Activated CD4-positive, alpha-beta T cell treated with anti-CD3 and anti-CD28 coated beads, Interleukin-2, amount 50 U/mL, for 24 hours (primary cell): ENCODE measurements at places on chromosomes 12 and 14.

- DNase-seq: no peak
Observed at GRCh38 chr14:103101963-103102688, 7.6 kb downstream of the EXOC3L4 start.

DNA sequence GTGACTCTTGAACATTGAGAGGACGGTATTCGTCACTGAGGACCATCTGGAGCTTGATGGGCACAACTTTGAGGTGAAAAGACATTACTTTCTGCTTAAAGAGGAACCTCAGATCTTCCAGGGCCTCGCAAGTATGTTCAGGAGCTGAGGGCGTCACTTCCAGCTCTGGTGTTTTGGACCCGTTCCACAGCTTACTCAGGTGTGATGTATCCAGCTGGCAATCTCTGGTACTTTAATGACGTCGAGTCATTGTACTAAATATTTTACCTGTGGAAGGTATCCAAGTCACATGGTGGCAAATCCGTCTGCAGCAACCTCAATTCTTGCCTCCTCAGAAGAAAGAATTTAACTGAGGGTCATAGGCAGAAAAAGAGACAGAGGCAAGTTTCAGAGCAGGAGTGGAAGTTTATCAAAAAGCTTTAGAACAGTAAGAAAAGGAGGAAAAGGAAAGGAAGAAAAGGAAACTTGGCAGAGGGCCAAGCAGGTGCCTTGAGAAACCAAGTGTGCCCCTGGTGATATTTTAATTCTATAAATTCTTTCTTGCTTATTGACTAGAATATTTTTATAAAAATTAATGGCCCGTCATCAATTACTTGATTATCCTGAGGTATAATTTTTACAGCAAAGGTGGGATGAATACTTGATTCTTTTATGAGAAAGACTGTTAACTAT lies 250.6 kb downstream of the AEBP2 start:
- no peak for DNase-seq

DNA sequence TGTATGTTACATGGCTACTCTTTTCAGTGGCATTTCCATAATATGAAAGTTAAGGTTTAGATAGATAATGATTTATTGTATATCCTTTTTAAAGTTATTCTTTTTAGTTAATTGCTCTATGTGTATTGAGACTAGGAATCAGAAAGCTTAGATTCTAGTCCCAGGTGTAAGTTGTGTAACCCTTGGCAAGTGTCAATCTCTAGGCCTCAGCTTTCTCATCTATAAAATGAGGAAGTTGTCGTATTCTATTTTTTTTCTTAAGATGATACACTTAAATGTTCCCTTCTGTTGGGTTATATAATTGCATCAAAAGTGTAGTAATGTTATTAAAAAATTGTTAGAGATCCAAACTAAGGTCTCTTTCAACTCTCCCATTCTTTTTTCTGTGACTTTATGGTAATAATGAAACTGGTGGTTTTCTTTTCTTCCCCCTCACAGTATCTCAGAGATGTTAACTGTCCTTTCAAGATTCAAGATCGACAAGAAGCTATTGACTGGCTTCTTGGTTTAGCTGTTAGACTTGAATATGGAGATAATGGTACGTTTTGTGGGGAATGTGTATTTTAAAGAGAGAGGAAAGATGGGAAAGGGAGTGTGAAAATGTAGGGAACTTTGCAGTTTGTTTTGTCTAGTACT lies 4.1 kb downstream of the RTRAF start:
- DNase-seq: no peak

- DNase-seq: no peak
Observed at GRCh38 chr14:70811050-70811449, 1.7 kb upstream of the MAP3K9 start.

GRCh38 chr12:58416236-58416635 lies 474.9 kb downstream of the ATP23 start:
- DNase-seq: no peak

DNA sequence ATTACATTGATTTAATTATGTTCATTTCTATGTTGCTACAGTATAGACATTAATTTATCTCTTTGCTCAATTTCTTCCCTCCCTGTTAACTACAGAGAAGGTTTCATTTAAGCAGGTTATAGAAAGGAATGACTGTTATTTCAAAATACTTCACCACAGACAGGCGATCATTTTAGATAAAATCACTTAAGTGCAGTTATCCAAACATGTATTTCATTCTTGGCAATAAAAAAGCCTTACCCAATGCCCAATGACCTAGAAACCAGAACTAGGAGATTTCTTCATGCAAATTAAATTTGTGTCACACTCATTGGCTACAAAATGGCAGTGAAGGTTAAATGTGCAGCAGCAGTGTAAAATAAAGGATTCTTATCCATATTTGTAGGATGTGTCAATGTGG lies 266.4 kb downstream of the KCNH5 start:
- no peak for DNase-seq

DNA sequence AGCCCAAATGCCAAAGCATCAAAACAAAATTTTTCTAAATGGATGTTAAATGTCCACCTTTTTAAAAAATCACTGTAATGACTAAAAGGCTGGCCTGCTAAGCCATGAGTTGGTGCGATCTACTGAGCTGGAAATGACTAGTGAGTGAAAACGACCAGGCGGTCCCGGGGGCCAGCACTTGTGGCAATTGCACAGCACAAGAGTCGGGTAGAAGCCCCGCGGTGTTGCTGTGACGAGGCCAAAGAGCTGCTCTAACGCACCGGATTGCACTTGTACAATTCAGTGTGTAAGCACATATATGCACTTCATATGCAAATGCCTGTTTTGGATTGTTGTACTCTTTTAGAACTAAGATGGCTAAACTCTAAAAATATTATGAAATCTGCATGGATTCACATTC lies 64.1 kb upstream of the DYNC1H1 start:
- DNase-seq: no peak

DNA sequence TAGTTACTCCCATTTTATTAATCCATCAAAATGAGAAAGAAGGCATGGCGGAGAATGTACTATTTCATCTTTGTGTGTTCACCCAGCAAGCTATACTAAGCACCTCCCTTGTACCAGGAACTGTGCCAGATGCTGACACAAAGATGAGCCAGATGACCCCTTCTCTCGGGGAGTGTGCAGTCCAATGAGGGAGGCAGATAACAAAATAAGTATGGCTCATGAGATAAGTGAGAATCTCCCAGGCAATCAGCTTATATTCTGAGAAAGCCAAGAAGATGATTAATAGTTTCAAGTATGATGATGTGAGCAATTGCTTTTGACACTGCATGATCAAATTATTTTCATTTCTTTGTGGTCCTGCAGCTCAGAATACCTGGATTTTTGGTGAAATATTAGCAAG lies 1.3 kb upstream of the TMEM233 start:
- no peak for DNase-seq

- no peak for DNase-seq
Observed at GRCh38 chr14:101189962-101190560, 286.5 kb upstream of the RTL1 start.

DNA sequence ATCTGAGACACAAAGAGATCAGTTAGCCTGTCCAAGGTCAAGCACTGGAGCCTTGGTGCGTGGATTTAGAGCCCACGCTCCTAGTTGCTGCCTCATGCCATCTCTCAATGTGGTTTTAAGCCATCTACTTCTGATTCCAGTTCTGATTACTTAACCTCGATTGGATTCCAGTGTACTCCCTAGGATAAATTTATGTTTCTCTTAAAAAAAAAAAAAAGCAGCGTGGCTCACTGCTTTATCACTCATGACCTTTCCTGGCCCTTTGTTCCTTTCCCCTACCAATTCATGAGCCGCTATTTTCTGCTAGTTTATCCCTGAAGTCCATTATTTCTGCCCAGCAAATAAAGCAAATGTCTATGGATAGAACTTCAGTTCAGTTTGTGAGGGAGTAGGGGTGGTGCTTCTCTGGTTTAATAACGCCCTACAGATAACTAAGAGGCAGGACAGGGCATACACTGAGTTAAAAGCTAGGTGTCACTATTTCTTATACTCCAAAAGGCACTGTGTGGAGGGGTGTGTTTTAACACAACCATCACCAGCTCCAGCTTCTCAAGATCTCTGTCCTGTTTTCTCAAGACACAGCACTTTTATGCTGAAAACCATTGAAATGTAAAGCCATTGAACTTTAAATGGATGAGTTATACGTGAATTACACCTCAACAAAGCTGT lies 9.8 kb upstream of the PARP11 start:
- DNase-seq: no peak

- no peak for DNase-seq
Observed at GRCh38 chr14:45364565-45365156, 111.7 kb upstream of the MIS18BP1 start.

DNA sequence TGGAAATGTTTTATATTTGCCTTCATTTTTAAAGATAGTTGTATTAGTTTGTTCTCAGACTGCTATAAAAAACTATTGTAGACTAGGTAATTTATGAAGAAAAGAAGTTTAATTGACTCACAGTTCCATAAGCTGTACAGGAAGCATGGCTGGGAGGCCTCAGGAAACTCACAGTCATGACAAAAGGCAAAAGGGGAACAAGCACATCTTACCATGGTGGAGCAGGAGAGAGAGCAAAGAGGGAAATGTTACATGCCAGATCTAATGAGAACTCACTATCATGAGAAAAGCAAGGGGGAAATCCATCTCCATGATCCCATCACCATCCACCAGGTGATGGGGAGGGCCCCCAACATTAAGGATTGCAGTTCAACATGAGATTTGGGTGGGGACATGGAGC lies 35.5 kb upstream of the UNC79 start:
- no peak for DNase-seq

- no peak for DNase-seq
Observed at GRCh38 chr12:66629138-66629870, 49.6 kb downstream of the GRIP1 start.

DNA sequence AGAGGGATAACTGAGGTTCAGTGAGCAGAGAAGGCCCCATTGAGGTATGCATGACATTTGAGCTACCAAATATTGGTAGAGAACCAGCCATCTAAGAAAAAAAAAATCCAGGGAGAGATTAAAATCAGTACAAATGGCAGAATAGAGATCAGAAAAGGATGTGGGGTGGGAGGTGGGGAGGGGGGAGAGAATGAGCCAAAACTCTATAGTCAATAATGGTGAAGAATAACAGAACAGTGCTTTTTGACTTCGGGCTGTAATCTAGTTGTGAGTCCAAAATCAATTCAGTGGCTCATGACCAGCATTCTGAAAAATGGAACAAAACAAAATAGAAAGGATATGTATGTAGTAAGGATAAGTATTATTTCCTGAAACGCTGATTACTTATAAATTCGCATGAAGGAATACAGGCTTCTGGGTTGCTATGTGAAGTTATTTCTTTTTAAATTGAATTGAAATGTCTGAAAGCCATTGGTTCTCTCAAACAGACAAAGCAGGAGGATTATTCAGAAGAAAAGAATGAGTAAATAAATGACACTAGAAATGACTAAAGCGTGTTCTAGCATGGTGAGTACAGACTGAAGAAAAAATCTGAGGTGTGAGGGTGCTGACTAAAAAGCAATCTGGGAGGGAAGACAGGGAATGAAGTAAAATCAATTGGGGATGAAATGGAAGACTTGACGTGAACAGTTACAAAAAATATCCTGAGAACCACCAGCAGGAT lies 72.4 kb downstream of the ATP2B1 start:
- no peak for DNase-seq

GRCh38 chr12:1643905-1644533 lies 15.0 kb downstream of the WNT5B start:
- no peak for DNase-seq

DNA sequence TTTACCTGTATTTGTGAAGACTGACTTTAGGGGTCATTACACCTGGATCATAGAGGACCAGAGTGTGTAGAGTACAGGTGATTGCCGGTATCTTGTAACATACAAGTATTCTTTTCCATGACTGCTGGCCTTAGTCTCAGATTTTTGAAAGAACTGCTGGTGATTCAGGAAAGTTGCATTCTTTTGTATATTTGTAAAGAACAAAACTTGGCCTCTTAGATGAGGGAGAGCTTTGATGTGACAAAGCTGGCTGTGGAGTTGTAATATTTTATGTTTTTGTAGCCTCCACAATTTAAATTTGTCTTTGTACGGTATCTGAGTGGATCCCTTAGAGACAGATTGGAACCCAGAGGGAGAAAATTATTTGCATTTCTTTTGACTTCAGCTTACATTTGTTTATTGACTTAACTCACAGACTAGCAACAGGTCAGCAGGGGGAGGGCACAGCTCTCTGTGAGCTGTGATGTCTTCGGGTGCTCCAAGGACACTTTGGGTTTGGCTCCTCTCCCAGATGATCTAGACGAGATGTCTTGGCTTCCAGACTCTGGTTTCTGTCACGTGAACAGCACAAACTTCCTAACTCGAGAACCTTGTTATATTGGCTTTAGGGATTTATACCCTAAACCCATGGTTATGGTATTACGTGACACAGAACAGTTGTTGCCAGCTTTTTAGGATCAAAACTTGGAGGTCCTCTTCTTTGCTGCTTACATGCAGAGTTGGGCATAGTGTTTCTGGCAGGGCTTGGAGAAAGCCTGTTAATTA lies 65.9 kb downstream of the DAAM1 start:
- no peak for DNase-seq

- DNase-seq: no peak
Observed at GRCh38 chr14:23804817-23805216, 148.8 kb upstream of the DHRS4 start.

GRCh38 chr12:19128485-19128884 lies 1.0 kb upstream of the PLEKHA5 start:
- no peak for DNase-seq

GRCh38 chr14:81839056-81839455 lies 305.4 kb upstream of the SEL1L start:
- no peak for DNase-seq

GRCh38 chr12:99611599-99611998 lies 36.0 kb upstream of the GARIN6 start:
- no peak for DNase-seq

GRCh38 chr14:60220084-60220483 lies 28.9 kb upstream of the PPM1A start:
- no peak for DNase-seq

GRCh38 chr12:56628671-56629458 lies 1.3 kb downstream of the BAZ2A start:
- DNase-seq: no peak

GRCh38 chr12:59403259-59403932 lies 192.4 kb upstream of the SLC16A7 start:
- no peak for DNase-seq

GRCh38 chr14:94363151-94363624 lies 25.2 kb downstream of the SERPINA1 start:
- DNase-seq: no peak

DNA sequence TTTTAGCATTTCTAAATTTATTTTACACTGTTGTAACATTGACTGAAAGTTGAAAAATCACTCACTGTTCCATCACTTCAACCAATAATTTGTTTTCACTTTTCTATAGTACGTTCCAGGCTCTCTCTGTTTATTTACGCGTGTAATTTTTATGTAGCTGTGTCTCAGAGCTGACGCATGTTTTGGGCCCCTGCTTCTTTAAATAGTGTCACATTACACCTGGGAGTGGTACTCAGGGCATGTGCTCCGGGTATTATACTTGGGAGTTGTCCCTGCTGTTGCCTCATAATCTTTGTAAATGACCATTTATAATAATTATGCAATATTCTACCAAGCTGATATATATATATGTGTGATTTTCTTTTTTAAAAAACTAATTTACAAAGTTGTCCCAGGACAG lies 132.8 kb upstream of the CPM start:
- DNase-seq: no peak
